ENCODE measurements at places on chromosomes 2 and 18. TPM values are rescaled to one million over a fixed set of nuclear protein-coding genes. Genes with fewer than 3 reads are reported as not detected.
A peak's percentile ranks its signal among the peaks of the same experiment; 100 is the strongest.

The MOGAT1 gene
- not detected for total RNA-seq

DNA sequence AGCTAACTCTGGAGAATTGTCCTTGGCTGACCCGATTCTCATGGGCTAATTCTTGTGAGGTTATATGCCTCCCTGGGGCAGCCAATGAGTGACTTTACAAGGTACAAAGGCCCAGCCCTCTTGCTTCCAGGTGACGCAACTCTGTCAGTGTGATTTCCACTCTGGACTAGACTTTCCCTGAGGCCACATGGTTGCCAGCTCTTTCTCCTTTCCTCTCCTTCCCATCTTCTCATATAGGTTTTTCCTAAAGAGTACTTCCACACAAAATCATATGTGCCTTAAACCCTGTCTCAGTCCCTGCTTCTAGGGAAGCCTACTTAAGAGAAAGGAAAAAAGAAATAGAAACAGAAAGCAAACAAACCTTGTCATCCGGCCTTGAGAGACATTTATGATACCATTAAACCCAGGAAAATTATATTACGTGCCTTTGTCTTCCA, 226.2 kb upstream of the ZSWIM2 start:
- DNase-seq = no peak
- H3K27me3 ChIP-seq = no peaks in the 10 kb centered on the region
- no peak overlapping the region for H3K27ac ChIP-seq

The CXCR4 gene
- total RNA-seq = 26.3 TPM

GRCh38 chr2:110805894-110806452, 73.6 kb downstream of the ACOXL start:
- H3K27ac ChIP-seq = no peak overlapping the region
- H3K36me3 ChIP-seq = no peaks in the 10 kb centered on the region

The KCNG3 gene
- 0.78 TPM for total RNA-seq

The CPO gene
- total RNA-seq = 3.0 TPM

DNA sequence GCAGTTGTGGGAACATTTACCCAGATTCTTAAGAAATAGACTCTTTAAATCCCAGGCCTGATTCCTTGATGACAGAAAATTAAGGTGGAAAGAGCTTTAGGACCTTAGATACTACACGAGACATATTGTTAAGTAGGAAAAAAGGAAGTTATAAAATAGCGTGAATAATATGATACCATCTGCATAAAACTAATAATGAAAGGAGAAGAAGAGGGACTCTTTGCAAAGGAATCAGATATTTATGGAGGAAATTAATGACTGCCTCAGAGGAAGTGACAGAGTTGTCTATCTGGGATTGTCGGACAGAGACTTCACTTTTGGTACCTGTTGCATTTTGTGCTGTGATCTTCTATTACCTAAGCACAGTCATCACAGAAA, 20.8 kb downstream of the APCDD1 start:
- H3K27ac ChIP-seq = no peak overlapping the region
- peaks cover 8% of the 10 kb centered on the region for H3K36me3 ChIP-seq
- H3K4me3 ChIP-seq = no peak overlapping the region
- no peak for DNase-seq

The CLEC4F gene
- not detected for total RNA-seq

DNA sequence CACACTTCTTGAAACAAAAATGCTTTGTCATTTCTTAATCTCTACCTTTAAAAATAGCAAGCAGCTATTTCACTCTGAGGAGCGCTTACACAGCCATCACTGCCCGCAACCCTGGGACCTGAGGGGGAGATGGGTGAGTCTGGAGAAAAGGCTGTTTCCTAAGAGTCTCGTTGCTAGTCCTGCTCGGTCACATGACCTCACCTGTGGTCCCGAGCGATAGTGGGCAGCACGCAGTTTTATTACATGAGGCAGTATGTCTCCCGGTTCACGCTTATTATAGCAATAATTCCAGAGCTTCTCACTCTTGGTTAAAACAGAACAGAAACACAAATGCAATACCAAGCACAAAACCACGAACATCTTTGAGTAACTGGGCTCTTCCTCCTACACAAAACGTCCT, 105.3 kb downstream of the ZNF516 start:
- DNase-seq = no peak
- peak overlapping the region; percentile 28 for H3K4me3 ChIP-seq
- no peaks in the 10 kb centered on the region for H3K4me1 ChIP-seq
- no peaks in the 10 kb centered on the region for H3K36me3 ChIP-seq
- no peaks in the 10 kb centered on the region for H3K27me3 ChIP-seq

GRCh38 chr2:32436150-32436549, 79.3 kb downstream of the BIRC6 start:
- H3K27me3 ChIP-seq = no peaks in the 10 kb centered on the region
- peaks cover 20% of the 10 kb centered on the region for H3K36me3 ChIP-seq
- no peaks in the 10 kb centered on the region for H3K4me1 ChIP-seq
- DNase-seq = no peak
- no peak overlapping the region for H3K4me3 ChIP-seq
- H3K27ac ChIP-seq = no peak overlapping the region

The GRHL1 gene
- total RNA-seq = 0.41 TPM

The TGIF1 gene
- total RNA-seq = 42.8 TPM

GRCh38 chr2:47015206-47015605, 99.6 kb upstream of the MCFD2 start:
- H3K4me3 ChIP-seq = no peak overlapping the region
- H3K27ac ChIP-seq = peak overlapping the region; percentile 69
- DNase-seq = no peak
- H3K27me3 ChIP-seq = no peaks in the 10 kb centered on the region
- H3K4me1 ChIP-seq = peaks cover 42% of the 10 kb centered on the region

DNA sequence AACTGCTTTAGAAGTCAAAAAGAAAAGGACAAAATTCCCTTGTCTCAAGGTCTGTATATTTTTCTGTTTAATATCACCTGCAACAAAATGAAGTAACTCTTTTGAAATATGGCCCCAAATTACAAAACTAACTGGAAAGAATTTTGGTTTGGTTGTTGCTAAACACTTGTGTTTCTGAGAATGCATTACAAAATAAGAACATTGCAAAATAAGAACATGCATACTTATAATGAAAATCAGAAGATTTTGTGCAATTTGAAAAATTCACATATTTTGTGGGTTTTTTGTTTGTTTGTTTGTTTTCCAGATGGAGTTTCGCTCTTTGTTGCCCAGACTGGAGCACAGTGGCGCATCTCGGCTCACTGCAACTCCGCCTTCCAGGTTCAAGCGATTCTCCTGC, 21.8 kb downstream of the NDUFB3 start:
- no peaks in the 10 kb centered on the region for H3K36me3 ChIP-seq
- H3K27me3 ChIP-seq = no peaks in the 10 kb centered on the region
- no peaks in the 10 kb centered on the region for H3K4me1 ChIP-seq
- no peak overlapping the region for H3K27ac ChIP-seq

Data from thoracic aorta (tissue), 2 donors.